ENCODE measurements at places on chromosomes 7 and 10.

DNA sequence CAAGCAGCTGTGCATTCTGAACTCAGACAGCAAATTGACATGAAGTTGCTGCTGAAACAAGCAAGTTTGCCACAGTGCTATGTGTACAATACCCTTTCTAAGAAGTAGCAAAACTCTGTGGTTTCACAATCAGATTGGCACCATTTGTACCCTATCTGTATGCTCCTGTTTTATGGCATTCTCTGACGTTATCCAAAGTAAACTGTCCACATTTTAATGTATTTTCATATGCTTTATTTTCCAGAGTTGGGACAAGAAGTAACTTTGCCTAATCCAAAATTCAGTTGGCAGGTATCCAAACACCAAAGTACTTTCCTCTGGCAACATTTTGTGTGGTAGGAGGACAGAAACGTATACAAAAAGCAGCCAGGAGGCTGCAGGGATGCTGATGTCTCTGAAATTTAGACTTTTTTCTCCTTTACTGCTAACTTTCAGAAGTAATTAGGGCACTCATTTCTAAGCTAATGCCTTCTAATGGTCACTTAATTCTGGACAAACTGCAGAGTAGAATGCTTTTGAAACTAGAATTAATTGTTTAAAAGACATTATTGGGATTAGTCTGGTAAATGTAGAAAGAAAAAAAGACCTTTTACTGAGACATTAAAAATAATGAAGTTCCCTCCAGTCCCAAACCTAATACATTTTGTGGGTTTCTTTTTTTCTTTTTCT is 414.7 kb upstream of the NRP1 start:
- DNase-seq: no peak

- DNase-seq: no peak
Measured at GRCh38 chr7:158247758-158248487, 339.7 kb downstream of the PTPRN2 start.

- no peak for DNase-seq
Measured at GRCh38 chr7:133196856-133197612, 55.8 kb upstream of the EXOC4 start.

DNA sequence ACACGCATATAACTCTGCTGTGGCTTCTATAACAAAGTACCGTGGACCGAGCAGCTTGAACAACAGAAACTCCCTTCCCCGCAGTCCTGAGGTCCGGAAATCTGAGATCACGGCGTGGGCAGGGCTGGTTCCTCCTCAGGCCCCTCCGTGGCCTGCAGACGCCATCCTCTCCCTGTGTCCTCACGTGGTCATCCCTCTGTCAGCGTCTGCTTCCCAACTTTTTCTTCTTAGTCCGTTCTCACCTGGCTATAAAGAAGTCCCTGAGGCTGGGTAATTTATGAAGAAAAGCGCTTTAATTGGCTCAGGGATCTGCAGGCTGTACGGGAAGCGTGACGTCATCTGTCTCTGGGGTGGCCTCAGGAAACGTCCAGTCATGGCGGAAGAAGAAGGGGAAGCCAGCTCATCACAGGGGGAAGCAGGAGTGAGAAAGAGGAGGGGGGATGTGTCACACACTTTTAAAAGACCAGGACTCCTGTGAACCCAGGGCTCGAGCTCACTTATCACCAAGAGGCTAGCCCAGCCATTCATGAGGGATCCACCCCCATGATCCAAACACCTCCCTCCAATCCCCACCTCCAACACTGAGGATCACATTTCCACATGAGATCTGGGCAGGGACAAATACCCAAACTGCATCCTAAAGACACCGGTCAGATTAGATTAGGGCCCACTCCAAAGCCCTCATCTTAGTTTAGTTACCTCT is 91.2 kb upstream of the INSIG1 start:
- no peak for DNase-seq

DNA sequence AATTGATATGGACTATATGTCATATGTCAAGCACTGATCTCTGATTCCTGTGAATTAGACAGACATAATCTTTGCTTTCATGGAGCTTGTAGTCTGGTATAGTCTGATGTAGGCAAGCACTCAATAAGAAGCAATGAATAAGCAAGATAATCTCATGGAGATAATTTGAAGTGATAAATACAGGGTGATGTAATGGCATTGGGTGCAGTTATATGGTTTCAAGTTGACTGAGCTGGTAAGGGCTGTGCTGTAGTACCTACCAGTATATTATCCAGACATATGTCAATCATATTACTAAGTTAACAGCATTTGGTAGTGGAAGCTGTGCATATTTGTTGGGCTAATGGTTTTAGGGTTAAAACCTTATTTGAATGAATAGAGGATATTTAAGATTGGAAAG is 117.5 kb upstream of the PRPS1L1 start:
- no peak for DNase-seq

DNA sequence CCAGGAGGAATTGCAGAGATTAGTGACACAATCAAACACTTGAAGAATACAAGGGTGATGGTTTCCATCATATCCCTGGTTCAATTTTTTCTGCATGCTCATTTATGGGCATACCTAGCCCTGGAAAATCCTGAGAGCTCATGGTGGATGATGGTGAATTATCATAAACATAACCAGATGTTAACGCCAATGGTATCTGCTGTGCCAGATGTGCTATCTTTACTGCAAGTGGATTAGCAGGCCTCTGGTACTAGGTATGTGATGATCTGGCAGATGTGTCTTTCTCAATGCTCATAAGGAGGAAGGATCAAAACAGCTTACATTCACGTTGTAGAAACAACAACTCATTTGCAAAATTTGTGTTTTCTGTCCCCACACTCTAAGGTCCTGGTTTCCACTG is 150.5 kb downstream of the FZD1 start:
- no peak for DNase-seq

GRCh38 chr7:37728747-37729146 is 45.2 kb downstream of the GPR141 start:
- DNase-seq: no peak

- no peak for DNase-seq
Measured at GRCh38 chr10:21860718-21861117, 142.8 kb downstream of the DNAJC1 start.

- DNase-seq: no peak
Measured at GRCh38 chr10:18501198-18501597, 150.2 kb downstream of the NSUN6 start.

- no peak for DNase-seq
Measured at GRCh38 chr10:110868981-110869380, 2.7 kb upstream of the PDCD4 start.

GRCh38 chr7:28621369-28621841 is 209.1 kb downstream of the CREB5 start:
- DNase-seq: no peak

DNA sequence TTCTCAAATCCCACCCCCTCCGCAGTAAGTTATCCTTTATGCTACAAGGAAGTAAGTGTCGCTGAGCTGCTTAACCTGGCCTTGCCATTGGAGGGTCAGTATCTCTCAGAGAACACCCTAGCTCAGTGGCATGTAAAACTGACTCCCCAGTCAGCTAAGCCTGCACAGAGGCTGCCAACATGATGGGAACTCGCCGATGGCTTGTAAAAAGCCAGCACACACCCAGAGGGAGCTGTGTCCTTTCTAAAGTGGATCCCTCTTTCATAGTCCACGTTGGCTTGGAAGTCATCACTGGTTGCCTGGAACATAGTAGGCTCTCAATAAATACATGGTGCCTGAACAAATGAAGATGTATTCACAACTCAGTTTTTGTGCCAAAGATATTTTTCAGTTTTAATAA is 249.1 kb upstream of the YAE1 start:
- no peak for DNase-seq

DNA sequence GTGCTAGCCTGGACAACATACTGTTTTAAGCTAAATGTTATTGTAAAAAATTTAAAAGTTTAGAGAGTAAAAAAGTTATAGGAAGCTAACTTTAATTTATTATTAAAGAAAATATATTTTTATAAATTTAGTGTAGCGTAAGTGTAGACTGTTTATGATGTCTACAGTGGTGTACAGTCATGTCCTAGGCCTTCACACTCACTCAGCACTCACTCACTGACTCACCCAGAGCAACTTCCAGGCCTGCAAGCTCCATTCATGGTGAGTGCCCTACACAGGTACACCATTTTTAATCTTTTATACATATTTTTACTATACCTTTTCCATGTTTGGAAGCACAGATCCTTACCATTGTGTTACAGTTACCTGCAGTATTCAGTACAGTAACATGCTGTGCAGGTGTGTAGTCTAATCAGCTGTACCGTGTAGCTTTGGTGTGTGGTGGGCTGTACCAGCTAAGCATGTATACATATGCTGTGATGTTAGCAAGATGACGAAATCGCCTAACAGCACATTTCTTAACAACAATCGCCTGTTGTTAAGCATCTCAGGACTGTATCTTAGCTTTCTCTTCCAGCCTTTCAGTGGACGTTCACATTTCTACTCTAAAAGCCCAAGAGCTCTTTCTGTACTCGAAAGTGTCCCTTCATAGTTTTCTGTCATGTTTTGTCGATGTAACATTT is 12.5 kb downstream of the RNF32 start:
- DNase-seq: no peak

GRCh38 chr7:95001815-95002561 is 94.6 kb downstream of the PPP1R9A start:
- no peak for DNase-seq

DNA sequence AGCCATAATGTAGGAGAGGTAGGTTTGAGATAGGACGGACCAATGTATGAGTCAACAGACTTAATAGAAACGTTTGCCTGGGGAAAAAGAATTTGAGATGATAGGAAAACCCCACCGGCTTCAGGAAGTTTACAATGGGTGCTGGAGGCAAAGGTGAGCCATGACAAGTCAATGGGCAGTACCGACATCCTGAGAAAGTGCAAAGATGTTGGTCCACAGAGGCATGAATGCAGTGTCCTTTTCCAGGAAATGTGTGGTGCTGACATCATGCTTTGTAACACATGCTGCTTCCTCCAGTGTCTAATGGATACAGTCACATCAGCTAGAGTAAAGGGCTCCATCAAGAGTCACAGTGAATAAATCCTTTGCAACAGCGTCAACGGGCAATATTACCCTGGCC is 533.6 kb downstream of the INHBA start:
- DNase-seq: no peak

DNA sequence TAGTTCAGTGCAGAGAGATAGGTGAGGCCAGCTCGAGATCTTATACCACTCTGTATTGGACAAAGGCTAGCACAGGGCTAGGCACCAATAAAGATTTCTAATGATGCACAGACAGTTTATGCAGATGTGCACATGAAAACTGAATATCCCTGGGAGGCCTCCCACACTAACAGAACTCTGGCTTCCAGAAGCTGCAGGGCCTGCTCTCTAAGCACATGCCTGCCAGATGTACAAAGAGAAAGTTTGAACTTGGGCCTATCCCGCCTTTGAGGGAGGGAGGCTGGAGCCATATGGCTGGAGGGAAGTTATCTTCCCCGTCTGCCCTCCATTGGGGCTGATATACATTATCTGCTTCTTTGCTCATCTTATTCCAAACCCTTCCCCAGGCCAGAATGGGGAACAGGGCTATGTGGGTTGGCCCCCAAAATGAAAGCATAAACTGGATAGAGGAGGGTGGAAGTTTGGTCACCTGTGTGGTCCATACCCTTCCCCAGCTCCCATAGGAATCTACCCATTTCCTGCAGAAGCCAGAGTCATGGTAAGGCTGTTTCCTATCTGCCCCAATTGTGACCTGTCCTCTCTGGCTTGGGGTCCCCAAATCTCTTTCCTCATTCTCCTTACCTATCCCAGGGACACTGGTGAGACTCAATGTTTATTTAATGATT is 3.8 kb downstream of the KAZALD1 start:
- DNase-seq: no peak

GRCh38 chr10:61438141-61438988 is 14.8 kb downstream of the TMEM26 start:
- no peak for DNase-seq
